KBM-7 (cell line): ENCODE measurements at places on chromosomes 11 and 22.

GRCh38 chr11:78313181-78313795 lies 104.3 kb downstream of the GAB2 start:
- DNase-seq = no peak

DNA sequence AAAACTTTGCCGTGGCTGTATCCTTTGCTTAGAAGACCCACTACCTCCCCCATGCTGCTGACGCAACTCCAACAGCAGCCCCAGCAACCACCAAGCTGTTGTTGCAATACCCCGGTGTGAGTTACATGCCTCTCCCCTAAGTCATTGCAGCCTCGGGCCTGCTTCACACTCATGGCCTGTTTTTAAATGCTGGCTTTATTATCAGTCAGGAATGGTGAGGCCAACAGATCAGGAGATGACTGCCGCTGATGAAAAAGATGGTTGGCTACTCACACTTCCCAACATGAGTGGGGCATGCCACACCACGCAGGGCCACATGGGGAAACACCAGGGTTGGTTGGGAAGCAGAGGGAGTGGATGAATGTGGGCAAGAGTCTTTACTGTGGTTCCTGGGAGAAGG lies 171.5 kb upstream of the SYT13 start:
- DNase-seq = no peak

DNA sequence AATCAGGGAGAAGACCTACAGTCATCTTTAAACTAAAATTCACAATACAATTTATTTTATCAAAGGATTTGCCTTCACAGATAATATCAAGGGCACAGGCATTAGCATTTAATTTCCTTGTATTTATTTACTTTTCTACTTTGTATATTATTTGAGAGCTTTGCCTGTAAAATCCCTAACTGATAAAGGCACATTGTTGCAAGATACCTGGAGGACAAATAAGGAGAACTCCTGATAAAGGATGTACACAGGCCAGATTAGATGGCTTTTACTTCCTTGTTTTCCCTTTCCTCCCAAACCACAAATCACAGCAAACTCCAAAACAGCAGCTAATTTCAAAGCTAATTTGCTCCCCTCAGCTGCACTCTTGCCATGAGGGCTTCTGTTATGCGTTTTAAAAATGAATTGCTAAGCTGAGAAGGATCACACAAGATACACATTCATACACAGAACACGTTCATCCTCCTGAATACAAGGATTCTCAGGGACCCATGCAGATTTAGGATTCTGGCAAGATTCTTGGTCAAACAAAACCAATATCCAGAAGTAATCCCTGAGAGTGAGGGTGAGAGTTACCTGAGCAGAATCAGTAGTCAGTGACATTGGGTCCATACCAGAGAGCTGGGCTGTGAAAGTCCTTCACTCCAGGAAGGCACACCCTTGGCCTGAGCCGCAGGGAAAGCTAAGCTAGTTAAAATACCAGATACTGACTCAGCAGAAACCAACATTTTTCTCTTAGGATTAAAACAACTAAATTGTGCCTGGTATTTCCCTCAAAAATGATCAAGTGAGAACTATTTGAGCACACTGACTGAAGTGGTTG lies 100.3 kb upstream of the CLPB start:
- no peak for DNase-seq

- no peak for DNase-seq
Measured at GRCh38 chr11:70745941-70746340, 347.6 kb downstream of the CTTN start.

DNA sequence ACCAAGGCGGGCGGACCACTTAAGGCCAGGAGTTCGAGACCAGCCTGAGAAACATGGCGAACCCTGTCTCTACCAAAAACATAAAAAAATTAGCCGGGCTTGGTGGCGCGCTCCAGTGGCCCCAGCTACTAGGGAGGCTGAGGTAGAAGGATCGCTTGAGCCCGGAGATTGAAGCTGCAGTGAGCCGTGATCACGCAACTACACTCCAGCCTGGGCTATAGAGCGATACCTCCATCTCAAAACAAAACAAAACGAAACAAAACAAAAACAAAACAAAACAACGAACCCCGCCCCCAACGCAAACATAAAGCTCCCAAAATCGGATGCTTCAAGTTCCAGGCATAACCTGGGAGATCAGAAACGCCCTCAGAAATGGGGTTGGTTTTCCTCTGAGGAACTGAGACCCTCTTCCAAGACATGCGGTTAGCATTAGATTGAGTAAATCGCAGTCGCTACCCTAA lies 564 bp downstream of the LRRC51 start:
- DNase-seq = no peak

DNA sequence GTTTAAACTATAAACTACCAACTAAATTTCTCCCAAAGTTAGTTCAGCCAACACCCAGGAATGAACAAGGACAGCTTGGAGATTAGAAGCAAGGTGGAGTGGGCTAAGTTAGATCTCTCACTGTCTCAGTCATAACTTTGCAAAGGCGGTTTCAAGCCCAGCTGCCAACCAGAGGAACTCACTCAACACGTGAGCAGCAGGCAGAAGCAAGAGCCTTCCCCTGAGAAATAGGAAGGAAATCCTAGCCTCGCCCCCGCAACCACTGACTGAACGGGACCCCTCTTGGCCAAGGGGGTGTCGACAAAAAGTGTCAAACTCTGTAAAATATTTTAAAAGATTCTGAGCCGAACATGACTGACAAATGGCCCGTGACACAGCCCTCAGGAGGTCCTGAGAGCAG lies 4.4 kb upstream of the KRTAP5-9 start:
- peak; percentile 81 for DNase-seq

GRCh38 chr11:71248656-71249055 lies 3.7 kb downstream of the SHANK2 start:
- DNase-seq = no peak

DNA sequence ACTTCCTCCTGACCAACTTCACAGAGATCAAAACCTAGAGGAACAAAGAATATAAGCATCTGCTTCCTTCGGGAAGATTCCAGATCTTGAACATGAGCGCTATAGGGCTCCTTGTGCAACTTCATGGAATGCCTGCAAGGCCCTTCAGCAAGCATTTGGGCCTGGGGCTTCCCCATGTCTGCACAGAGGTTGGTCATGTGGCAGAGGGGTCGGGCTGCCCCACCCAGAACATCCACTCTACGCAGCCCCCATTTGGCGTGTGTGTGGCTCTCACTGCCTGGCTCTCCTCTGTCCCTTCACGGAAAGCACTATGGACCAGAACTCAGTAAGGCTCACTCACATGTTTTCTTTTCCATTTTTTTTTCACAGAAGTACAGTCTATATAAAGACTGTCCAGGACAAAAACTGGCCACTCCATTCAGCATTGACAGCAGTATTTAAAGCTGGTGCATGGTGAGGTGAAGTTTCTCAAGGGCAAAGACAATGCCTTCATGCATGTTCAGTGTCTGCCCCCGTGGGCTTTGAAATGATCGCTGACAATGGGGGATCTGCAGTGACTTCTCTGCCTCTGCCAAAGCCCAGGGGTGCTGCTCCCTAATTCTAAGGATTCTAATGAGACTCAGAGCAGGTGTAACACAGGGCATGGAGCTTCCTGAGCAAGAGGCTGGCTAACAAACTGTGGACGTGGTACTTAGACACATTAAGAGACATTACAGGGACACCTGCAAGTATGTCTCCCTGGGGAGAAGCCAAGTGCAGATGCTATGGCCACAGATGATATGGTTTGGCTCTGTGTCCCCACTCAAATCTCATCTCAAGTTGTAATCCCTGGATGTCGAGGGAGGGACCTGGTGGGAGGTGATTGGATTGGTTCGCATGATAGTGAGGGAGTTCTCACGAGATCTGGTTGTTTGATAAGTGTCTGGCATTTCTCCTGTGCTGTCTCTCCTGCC lies 66.5 kb upstream of the PITPNB start:
- DNase-seq = no peak

- no peak for DNase-seq
Measured at GRCh38 chr11:27427183-27427980, 45.2 kb downstream of the LGR4 start.

DNA sequence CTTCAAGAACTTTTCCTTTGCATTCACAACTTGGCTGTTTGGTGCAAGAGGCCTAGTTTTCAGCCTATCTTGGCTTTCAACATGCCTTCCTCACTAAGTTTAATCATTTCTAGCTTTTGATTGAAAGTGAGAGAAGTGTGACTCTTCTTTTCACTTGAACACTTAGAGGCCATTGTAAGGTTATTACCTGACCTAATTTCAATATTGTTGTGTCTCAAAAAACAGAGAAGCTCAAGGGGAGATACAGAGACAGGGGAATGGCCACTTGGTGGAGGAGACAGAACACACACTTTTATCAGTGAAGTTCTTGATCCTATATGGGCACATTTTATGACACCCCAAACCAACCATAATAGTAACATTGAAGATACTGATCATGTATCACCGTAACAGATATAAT lies 532.3 kb downstream of the DLG2 start:
- DNase-seq = no peak

DNA sequence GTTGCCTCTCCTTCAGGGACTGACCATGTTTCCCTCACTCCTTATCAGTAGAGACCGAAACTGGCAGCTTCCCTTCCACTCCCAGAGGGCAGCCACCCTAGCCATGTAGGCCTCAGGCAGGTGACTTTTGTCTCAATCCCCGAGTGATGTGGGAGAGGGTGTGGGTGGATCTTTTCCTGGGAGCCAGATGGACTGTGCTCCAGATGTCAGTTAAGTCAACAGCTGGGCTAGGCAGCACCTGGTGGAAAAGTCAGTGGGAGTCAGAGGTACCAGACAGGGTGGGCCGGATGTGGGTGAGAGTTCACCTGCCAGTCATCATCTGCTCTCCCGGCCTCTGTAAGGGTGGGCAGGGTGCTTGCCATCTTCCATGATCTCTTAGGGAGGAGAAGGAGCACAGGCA lies 1.9 kb downstream of the BANF1 start:
- no peak for DNase-seq

DNA sequence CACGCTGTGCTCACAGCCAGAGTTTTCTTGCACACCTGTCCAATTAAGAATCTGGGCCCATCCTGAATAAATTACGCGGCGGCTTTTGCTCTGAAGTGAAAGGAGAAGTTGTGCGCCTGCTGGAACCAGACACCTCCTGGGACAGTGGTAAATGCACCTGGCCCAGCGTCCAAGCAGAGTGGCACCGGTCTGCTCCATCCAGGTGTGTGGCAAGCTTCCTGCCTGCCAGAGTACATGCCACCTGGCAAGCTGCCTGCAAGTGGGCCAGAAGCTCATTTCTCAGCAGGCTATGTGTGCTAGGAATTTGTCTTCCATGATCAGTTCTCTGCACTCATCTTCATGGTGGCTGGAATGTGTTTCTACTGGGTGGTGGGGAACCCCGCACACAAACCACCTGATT lies 660.6 kb downstream of the ETS1 start:
- DNase-seq = no peak

GRCh38 chr11:12640926-12641849 lies 33.0 kb upstream of the TEAD1 start:
- DNase-seq = no peak

- DNase-seq = no peak
Measured at GRCh38 chr11:104105155-104105554, 58.8 kb downstream of the PDGFD start.

GRCh38 chr11:112222303-112222702 lies 3.9 kb upstream of the PTS start:
- DNase-seq = no peak

DNA sequence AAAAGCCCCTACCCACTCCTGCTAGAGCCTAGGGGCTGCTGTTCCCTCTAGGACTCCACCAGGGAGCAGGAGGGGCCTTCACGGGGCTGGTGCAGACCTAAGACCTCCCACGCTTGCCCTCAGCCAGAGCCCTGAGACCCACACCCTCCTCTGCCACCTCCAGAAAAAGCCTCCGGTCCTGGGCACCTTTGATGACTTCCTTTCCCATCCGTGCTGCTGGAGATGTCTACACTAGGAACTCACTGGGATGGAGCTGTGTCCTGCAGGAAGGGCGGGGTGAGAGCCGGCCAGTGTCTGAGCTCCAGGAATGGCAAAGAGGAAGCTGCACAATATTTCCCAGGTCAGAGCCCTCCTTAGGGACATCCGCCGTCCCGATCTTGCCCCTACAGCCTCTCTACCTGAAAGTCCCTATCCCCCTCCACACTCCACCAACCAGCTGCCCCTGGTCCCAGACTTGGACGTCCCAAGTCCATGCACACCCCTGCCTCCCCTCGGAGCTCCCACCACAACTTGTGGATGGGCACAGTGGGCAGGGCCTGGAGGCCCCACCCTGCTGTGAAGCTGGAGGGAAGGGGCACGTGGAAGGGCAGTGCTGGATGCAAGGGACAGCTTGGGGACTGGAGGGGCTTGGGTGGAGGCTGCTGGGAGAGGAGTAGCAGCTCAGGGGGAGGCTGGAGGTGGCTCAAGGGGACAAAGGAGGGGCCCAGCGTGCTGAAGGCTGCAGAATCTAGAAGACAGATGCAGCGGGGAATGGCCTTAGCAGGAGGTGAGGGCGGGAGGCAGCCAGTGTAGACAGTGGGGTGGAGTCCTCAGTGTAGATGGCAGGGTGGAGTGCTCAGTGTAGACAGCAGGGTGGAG lies 13.5 kb upstream of the LRP5 start:
- no peak for DNase-seq

DNA sequence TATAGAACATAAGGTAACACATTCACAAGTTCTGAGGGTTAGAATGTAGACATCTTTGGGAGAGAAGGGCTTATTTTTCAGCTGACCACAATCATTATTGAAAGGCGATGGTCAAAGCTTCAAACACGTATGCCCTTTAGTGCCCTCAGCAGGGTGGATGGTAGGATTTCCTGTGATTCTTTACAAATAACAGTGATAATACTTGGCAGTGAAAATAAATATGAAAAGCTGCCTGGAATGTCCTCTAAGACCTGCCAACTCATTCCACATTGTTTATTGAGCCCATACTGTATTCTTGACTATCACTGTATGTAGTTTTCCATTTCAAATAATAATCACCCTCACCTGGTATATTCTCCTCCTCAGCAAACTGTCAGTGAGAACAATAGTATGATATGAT lies 13.7 kb upstream of the MPEG1 start:
- no peak for DNase-seq

- no peak for DNase-seq
Measured at GRCh38 chr11:26478710-26479109, 93.4 kb downstream of the MUC15 start.

DNA sequence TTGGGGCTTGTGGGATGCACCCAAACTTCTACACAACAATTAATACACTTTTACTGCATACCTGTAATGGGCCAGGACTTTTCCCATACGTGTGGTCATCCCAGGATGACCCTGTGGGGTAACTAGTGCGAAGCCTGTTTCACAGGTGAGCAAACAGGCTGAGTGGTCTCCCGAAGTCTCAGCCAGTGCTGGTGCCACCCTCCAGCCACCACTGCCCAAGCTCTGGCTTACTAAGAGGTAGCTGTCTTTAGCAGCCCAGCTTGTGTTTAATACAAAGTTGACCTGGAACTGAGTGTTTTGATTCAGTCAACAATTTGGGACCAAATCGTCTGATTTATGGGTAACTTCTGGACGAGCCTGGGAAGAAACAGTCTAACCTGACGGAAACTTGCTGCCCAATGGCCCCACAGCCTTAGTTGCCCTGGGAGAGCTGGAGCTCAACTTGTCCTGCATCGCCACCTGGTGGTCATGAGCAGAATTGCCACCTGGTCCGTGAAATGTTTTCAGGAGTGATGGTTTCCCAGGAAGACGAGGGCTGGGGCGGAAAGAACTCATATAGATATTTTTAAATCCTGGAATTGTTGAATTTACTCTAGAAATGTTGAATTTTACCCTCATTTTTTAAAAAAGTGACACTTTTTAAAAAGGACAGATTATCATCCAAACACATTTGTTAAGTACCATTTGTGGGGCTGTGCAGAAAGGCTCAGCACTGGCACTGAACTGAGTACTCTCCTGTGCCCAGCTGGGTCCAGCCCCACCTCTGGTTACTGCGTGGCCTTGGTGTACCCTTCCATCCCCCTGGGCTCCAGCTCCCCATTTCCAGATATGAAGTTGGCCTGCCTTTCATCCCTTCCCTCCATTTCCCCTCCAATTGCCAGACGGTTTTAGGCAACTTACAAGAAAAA lies 95.5 kb upstream of the PARVA start:
- peak; percentile 85 for DNase-seq
